ENCODE measurements at places on chromosomes 2 and 18.

- no peak for DNase-seq
These were observed 918.7 kb upstream of the PIK3C3 start for GRCh38 chr18:41036346-41036745.

DNA sequence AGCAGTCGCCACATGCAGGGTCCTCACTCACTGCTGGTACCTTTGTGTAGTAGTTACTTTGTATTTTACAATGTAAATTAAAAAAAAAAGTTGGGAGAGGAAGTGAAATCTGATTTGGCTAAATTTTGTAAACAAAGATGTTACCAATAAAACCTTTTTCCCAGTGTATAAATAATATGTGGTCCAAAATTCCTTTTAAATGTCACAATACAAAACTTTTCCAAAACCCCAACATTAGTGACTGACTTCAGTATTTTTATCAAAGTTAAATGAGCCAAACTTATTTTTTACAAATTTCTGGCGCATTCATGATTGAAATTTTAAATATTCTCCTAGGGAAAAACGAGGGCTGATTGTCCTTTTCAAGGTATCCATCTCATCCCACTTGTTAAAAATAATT, 239.9 kb downstream of the AGAP1 start:
- no peak for DNase-seq

- DNase-seq: peak; percentile 46
These were observed 147.3 kb downstream of the IRS1 start for GRCh38 chr2:226652369-226652768.

- DNase-seq: no peak
These were observed 206.1 kb downstream of the RAB3GAP1 start for GRCh38 chr2:135258193-135258592.

DNA sequence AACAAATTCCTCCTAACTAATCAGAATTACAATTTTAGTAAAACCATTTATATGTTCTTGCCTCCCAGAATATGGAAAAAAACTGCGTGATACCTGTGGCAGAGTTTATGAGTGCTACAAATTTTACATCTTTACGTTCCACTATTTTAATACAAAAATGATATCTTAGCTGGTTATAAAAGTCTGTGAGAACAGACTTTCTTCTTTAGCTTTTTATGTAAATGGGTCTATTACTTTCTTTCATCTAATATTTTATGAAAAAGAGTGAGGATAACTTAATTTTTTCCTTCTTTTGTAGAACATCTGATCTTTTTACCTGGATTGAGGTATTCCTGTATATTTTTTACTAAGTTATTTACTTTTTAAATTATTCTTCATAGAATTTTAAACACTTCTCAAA, 22.1 kb upstream of the REG3A start:
- DNase-seq: no peak

GRCh38 chr2:26608557-26608956, 32.6 kb downstream of the CIB4 start:
- no peak for DNase-seq

DNA sequence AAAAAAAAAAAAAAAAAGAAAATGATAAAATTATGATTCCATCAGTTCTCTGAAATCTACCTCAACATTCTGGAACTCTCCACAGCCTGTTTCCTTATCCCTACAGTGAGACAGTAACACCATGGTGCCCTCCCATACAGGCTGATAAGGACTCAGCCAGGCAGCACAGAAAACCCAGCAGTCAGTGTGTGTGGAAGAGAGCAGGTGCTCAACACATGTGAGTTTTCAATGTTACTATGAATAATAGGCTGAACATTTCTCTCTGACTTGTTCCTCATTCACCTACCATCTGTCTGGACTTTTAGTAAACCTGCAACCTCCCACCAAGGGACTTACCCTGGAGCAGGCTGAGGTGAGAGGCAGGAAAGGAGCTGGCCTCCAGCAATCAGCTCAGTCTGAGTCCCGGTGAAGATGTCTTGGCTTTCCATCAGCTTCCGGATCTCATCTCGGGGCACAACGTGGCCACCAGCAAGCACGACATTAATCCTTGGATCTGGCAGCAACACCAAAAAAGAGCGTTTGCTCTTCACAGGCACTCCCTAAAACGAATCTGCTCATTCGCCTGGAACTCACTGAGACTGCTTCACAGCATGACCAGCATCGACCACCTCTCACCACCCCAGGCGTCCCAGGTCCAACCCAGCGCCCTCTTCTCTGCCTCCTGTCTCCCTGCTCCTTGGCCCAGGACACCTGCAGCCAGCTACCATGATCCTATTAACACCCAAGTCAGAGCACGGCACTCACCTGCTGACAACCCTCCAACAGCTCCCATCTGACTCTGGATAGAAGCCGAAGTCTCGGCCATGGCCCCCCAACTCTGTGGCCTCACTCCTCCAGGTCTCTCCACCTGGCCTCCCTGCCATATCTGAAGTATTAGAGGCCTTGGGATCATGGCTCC, 16.5 kb downstream of the PASK start:
- no peak for DNase-seq

DNA sequence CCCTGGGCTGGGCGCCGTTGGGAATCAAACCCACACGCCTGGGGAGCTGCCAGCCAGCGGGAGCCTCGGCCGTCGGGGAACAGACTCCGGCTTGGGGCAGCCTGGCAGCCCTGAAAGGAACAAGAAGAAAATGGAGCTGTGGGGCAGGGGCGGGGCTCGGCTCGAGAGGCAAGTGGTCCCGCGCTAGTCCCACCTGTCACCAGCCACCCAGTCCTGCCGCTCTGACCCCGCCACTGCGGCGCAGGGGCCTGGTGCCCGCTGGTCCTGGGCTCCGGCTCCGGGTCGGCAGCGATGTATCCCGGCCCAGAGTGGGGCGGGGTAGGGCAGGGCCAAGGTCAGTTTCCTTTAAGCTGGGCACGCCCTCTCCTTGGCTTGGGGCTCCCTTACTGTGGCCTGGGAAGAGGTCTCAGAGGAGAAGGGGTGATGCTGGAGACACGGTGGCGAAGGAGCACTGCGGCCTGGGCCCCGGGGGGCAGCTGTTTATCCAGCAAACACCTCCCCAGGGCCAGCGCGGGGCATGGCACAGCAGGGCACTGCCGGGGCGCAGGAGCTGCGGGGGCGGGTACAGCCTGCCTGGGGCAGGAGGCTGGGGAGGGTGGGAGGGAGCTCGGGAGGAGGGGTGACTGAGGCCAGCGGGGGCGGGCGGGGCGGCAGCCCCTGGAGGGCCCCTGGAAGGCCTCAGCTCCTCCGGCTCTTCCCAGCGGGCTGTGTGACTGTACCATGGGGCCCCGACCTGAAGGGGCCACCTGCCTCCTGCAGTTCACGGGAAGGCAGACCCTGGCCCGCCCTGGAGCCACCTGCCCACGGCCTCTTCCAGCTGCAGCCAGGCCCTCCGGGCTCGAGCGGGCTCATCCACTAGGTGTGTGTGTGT, 15.6 kb downstream of the ODC1 start:
- DNase-seq: no peak

GRCh38 chr18:74299746-74300145, 8.0 kb upstream of the CYB5A start:
- DNase-seq: no peak

- no peak for DNase-seq
These were observed 20.5 kb downstream of the UBE2F start for GRCh38 chr2:237987268-237987667.

DNA sequence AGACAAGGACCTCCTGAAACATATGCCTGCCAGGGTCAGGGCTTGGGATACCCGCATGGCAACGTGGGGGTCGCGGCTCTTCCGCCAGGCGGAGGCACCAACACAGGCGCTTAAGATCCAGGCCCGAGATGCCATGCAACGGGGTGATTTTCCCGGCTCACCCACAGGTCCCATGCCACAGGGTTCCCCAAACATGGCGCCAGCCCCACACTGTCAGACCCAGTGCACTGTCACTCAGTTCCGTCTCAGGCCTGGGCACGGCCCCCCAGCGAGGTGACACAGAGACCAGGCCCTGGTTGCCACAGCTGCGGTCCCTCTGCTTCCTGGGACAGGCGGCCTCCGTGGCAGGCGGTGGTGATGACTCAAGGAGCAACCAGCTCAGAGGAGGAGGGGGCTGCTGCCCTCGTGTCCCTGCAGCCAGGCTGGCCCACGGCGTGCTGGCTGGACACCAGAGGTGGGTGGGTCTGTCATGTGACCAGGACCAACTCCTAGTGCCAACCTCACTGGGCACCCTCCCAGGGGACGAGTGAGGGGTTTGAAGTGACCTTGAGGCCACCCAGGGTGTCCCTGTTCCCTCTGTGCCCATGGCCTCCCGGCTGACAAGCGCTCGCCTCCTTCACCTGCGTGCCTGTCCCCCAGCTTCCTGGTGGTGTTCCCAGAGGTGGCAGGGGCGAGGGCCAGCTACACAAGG, 4.9 kb downstream of the PDCD1 start:
- no peak for DNase-seq

GRCh38 chr2:149732001-149732685, 144.6 kb upstream of the MMADHC start:
- DNase-seq: no peak

DNA sequence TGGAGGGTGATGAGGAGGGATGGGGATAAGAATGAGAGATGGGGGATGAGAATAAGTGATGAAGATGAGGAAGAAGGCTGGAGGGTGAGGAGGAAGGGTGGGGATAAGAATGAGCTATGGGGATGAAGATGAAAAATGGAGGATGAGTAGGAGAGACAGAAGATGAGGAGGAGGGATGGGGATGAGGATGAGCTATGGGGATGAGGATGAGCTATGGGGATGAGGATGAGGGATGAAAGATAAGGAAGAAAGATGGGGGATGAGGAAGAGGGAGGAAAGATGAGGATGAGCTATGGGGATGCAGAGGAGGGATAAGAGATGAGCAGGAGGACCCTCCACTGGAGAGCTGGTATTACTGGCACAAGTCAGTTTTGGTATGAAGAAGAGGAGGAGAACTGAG, 231.5 kb downstream of the NAPG start:
- DNase-seq: no peak

DNA sequence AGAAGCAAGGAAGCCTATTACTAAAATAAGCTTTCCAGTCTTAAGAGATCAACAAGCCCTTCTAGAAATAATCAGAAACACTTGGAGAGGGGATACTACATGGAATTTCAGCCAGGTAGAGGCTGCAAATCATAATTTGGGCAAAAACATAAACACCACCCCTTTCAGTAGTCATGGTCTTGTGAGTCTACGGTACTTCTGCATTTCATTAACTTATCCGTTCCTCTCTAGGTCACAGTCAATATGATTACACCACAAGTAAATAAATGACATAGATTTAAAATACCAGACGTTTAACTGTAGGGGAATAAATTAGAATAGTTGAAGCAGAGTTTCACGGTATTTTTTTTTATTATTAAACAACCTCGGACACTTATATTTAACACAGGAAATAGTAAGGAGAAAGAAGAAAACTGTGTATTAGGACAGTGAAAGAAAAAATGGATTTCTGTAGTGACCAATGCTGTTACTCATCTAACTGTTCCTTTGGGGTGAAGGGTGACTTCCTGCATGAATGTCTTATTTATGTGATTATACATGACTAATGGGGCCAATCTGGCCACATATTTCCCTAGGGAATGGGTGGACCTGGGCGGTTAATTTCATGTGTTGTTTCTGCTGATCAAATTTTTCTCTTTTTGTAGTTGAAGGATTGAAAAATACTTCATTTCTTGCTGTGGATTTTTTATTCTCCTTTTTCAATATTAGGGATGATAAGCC, 456.6 kb upstream of the UBE2E3 start:
- no peak for DNase-seq

- no peak for DNase-seq
These were observed 99.1 kb upstream of the CD302 start for GRCh38 chr2:159897081-159897480.

DNA sequence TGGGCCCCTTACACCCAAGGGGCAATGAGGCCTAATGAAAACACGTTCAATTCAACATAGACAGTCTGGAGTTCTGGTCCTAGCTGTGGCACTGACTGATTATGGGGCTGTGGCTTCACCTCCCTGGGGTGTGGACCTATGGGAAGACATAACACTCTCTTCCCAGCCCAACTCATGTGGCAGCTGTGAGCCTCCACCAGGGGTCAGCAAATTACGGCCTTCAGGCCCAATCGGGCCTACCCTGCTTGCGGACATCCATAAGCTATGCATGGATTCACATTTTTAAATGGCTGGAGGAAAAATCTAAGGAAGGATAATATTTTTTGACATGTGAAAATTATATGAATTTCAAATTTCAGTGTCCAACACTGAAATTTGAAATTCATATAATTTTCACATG, 101.3 kb downstream of the LOXHD1 start:
- DNase-seq: no peak

GRCh38 chr2:232592772-232593395, 40.5 kb upstream of the EFHD1 start:
- peak; percentile 35 for DNase-seq

DNA sequence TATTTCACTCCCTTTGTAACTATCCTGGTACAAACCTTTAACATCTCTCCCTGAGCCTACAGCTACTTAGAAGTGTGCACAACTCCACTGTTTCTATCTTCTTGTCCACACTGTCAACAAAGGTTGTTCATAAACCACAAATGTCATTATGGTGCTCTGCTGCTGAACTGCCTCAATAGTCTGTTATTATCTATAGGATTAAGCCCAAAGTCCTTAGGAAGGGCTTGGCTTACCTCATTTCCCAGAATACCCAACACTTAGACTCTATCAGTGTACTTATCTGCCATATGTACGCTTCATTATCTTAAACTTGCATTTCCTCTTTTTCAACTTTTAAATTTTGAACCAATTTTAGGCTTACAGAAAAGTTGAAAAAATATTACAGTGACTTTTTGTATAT, 94.2 kb downstream of the HNMT start:
- DNase-seq: no peak

- DNase-seq: peak; percentile 40
These were observed 1.0 kb downstream of the ZDBF2 start for GRCh38 chr2:206275312-206276055.

- no peak for DNase-seq
These were observed 5.4 kb upstream of the KCNG2 start for GRCh38 chr18:79792096-79792987.

DNA sequence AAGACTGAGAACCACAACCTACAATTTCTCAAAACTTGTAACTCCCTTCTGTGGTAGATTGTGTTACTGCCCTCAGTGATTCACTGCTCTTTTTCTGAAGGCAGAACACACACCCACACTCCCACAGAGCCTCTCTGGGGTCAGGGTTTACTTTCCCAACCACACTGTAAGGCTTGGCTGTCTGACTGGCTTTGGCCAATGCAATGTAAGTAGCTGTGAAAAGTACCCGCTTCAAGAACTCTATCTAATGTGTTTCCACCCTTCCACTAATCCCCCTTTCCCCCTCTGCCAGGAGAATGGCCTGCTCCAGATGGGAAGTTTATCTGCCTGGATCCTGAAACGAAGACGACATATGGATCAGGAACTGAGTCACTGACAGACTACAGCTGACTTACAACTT, 222.7 kb downstream of the CDH2 start:
- DNase-seq: no peak

- no peak for DNase-seq
These were observed 111.6 kb upstream of the LMAN1 start for GRCh38 chr18:59470561-59471121.

GRCh38 chr18:12317664-12318333, 9.8 kb downstream of the TUBB6 start:
- no peak for DNase-seq
